ENCODE measurements at places on chromosomes 2 and 18.

DNA sequence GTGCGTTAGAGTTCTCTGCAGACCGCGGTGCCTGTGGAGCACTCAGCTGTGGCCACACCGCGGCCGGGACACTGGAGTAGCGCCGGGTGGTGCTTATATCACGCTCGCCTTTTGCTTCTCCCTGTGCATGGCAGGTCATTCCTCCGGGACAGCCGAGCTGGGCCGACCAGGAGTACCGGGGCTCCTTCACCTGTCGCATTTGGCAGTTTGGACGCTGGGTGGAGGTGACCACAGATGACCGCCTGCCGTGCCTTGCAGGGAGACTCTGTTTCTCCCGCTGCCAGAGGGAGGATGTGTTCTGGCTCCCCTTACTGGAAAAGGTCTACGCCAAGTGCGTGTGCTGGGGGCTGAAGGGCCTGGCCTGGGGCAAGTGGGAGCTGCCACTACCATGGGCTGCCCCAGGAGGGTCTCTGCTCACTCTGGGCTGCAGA is 4.2 kb downstream of the CAPN10 start:
- no peak for DNase-seq

DNA sequence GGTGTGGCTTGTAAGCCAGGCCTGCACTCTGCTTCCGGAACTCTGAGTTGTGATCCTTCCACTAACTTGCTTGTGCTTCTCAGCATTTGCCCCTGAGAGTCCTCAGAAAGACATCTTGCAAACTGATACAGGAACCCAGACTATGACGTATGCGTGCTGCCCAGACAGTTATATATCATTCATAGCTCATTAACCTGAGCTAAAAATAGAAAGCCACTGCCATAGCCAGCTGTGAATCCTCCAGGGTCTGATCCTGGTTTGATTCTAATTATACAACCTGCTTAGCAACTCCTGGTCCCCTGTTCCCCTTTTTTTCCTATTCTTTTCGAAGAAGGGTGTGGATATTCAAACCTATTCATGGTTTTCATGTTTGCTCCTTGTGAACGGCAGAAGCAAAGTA is 63.7 kb downstream of the MARCHF4 start:
- DNase-seq: no peak

- DNase-seq: no peak
These were observed 50.1 kb upstream of the MYCN start for GRCh38 chr2:15890124-15890754.

DNA sequence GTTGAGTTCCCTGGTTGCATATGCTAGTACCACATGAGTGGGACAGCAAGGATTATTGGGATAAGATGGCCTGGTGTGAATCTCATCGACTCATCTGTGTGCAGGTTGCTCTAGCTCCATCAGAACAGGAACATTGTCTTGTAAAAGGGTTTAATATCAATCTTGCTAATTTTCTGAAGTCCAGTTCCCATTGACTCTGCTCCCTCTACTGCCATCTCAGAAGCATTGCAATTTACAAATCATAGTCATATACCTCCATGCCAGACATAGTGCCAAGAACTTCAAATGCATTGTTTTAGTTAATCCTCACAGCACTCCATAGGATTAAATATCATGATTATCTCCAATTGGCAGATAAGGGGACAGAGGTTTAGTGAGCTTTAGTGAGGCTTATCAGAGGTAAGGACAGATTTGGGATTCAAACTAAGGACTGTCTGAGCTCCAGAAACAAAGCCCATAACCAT is 4.8 kb upstream of the STAT4 start:
- DNase-seq: no peak

- DNase-seq: no peak
These were observed 37.5 kb downstream of the ARHGAP25 start for GRCh38 chr2:68772109-68772508.

- DNase-seq: no peak
These were observed 290.8 kb downstream of the CCDC85A start for GRCh38 chr2:56474412-56475158.

- DNase-seq: no peak
These were observed 42.7 kb upstream of the GORASP2 start for GRCh38 chr2:170886386-170886785.

DNA sequence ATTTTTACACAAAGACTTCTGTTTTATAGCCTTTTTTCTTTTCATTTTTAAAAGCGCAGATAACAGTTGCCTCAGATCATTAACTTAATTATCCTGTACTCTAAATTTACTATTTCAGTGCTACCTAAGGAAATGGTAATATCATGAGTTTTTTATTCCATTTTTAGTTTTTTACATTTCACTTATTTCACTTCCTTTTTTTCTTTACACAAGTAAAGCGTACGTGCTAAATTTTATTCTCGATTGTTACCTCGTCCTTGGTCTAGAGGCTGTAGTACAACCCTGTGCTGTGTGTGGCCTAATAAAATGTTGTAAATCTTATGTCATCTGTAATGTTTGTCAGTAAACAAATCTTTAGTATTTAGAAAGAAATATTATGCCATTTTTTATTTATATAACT is 49.2 kb downstream of the CRIM1 start:
- no peak for DNase-seq

- DNase-seq: no peak
These were observed 41.8 kb upstream of the KLF11 start for GRCh38 chr2:10001586-10001985.

- no peak for DNase-seq
These were observed 98.9 kb upstream of the ZFP36L2 start for GRCh38 chr2:43325107-43325811.

DNA sequence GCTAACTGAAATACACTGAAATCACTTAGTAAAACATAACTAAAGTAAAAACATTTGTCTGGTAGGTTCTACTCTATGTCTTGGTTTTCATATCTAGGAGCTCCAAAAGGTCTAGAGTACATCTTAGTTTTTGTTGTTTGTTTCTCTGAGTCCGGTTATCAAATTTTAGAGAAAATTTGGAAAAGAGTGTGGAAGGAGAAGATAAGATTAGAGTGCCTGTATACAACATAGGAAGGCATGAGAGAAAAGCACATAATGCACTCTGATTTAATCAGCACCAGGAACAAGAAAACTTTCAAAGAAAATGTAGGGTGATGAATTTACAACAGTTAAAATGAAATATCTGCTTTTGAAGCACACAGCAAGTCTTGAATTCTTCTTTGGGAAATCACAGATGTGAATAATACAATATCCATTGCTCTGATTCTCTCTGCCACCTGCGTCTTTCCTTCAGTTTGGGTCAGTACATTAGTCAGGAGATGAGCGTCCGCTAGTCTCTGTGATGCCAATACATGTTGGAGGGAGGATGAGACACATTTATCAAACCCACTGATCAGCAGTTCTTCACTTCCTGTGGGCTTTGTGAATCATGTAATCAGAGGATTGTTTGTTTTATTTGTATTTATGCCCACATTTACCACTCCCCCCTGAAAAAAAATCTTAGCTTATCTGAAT is 477.8 kb upstream of the GCFC2 start:
- no peak for DNase-seq

Measured in stimulated activated CD8-positive, alpha-beta memory T cell treated with anti-CD3 and anti-CD28 coated beads, Interleukin-4, amount 100 ng/mL, for 1 hour (primary cell).